ENCODE measurements at places on chromosomes 1 and 21.

DNA sequence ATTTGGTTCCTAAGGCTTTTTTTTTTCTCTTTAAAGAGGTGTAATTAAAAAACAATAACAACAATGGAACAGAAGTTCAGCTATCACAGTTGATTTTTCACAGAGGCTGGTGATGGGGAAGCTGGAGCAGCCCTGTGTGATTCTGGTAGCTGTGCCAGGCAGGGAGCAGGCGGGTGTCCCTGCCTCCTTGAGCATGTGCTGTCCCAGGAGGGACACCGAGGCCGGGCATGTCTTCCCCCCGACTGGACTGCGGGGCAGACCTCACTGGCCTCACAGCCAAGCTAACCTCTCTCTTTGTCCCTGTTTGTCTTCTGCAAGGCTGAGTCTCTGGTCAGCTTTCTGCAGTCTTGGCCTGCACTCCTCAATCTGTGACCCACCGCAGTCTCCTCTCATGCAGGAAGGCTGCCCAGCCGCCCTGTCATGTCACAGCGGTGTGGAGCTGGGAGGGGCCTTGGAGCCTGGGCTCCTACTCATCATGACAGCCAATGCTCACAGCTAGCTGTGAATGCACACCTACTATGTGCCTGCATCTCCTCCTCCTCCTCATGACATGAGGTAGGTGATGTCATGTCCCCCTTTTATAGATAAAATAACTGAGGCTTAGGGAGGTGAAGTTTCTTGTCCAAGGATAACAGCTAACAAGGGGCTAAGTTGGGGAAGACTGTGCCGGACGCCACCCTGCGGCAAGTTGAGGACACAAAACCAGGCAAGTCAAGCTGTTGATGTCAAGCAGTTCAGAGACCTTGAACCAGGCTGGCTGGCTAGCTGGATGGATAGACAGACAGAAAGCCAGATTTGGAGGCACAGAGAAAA is 10.3 kb upstream of the ACTL8 start:
- no peak for DNase-seq

DNA sequence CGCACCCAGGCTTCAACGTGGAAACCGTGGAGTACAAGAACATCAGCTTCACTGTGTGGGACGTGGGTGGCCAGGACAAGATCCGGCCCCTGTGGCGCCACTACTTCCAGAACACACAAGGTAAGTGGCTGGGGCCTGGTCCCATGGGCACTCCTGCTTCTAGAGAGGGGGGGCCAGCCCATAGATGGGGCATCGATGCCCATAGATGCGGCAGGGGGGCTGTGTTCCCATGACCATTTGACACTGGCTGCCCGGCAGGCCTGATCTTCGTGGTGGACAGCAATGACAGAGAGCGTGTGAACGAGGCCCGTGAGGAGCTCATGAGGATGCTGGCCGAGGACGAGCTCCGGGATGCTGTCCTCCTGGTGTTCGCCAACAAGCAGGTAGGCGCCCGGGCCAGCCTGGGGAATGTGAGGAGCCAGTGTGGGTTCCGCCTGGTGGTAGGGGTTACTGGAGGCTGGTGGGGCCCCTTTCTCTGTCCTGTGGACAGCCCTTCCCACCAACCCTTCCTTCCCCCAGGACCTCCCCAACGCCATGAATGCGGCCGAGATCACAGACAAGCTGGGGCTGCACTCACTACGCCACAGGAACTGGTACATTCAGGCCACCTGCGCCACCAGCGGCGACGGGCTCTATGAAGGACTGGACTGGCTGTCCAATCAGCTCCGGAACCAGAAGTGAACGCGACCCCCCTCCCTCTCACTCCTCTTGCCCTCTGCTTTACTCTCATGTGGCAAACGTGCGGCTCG is 5.6 kb downstream of the C1orf35 start:
- no peak for DNase-seq

- no peak for DNase-seq
Observed at GRCh38 chr1:172293429-172293828, 127.1 kb upstream of the C1orf105 start.

DNA sequence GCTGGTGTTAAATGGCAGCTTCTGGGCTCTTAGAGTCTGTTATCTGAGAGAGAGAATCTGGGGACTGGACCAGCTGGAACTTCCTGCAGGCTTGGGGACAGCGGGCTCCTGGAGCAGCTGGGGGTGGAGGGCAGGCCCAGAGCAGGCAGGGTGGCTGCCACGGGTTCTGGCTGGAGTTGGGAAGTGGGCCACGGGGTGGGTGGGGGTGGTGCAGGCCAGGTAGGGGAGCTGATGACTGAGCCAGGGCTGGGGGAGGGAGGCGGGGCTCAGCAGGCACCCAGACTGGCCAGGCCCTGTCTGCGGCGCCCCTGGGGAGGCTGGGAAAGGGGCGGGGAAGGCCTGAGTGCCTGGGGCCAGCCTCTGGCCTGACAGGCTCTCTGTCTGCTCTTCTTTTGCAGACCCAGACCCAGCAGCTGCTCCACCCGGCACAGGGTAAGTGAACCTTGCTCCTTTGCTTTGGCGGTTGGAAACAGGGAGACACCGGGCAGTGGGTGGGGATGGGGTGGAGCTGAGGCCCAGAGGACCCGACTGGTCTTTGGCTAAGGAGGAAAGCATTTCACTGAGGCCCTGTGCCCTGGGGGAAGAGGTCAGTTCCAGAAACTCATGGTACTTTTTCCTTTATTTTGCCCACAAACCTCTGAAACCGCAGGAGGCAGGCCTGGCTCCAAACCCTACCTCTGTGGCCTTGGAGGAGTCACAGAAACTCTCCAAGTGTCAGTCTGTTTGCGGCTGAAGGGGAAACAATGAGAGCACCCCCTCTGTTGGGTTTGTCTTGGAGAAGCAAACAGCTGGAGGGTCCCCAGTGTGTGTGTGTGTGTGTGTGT is 48.8 kb downstream of the ARHGEF10L start:
- DNase-seq: no peak

DNA sequence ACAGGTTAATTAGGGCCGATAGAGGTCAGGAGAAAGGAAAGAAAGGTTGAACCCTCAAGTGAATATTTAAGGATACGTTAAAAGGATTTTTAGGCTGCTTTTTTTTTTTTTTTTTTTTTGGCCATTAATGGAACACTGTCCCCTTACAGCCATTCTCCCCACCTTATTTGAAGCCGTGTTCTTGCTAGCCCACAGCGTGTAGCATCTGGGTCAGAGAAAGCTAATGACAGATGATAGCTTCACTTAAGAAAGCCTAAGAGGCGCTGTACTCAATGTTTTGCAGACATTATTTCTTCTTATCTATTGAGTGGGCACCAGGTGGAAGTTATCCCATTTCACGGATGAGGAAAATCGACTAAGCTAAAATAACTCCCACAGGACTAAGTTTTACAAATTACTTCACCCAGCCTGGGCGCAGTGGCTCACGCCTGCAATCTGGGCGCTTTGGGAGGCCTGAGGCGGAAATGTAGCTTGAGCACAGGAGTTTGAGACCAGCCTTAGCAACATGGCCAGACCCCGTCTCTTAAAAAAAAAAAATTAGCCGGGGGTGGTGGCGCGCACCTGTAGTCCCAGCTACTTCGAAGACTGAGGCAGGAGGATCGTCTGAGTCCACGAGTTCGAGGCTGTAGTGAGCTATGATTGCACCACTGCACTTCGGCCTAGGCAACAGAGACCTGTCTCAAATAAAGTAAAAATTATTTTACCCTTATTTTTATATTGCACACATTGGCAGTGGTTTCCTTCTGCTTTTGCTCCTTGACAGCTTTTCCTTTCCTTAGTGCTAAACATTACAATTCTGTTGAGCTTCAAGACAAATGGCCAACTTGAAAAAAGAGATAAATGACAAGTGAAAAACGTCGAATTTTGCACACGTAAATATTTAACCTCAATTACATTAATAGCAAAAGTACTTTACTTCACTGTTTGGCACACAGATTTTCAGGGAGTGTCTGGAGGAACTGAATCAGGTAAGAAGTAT is 1.1 kb upstream of the PHTF1 start:
- DNase-seq: no peak

- DNase-seq: no peak
Observed at GRCh38 chr1:228530951-228531731, 44.0 kb downstream of the RNF187 start.

- no peak for DNase-seq
Observed at GRCh38 chr1:203361945-203362719, 11.2 kb upstream of the FMOD start.
